ENCODE measurements at places on chromosomes 12 and 14.
A peak's percentile ranks its signal among the peaks of the same experiment; 100 is the strongest.

GRCh38 chr12:9648701-9649531 is 20.6 kb upstream of the CLEC2D start:
- DNase-seq, result no peak

- no peak for DNase-seq
These were observed 31.2 kb downstream of the TMEM132C start for GRCh38 chr12:128298091-128298748.

DNA sequence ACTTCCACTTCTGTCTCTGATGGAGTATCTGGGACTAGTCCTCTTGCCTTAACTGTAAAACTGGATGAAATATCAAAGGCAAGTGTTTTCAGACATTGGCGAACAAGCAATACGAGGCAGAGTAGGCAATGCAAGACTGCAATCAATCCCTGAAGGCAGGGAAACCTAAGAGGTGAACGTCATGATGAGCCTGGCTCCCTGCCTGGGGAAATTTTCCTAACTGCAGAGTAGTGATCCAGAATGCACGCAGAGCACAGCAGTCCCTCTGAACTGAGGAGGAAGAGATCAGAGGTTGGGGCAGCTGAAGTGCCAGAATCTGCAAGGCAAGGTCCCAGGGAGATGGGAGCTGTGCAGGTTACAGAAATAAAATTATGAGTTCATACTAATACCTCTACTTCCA is 18.5 kb downstream of the BHLHE41 start:
- no peak for DNase-seq

DNA sequence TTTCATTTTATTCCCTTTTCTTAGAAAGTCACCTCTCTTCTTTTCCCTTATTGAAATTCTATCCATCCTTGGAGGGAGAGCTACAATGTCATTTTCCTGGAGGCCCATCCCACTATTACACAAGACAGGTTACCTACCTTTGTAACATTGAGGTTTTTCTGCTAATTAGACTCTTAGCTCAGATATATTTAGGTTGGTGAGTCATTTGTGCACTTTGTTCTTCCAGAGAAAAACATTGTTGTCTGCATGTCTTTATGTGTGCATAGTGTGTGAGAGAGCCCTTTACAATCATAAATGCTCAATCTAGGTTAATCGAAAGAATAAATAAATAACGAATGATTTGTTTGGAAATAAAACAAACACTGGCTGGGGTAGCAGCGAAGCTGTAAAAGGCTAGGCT is 191.8 kb downstream of the DACT1 start:
- DNase-seq, result no peak

- DNase-seq, result no peak
These were observed 166.8 kb downstream of the DAD1 start for GRCh38 chr14:22422238-22422637.

DNA sequence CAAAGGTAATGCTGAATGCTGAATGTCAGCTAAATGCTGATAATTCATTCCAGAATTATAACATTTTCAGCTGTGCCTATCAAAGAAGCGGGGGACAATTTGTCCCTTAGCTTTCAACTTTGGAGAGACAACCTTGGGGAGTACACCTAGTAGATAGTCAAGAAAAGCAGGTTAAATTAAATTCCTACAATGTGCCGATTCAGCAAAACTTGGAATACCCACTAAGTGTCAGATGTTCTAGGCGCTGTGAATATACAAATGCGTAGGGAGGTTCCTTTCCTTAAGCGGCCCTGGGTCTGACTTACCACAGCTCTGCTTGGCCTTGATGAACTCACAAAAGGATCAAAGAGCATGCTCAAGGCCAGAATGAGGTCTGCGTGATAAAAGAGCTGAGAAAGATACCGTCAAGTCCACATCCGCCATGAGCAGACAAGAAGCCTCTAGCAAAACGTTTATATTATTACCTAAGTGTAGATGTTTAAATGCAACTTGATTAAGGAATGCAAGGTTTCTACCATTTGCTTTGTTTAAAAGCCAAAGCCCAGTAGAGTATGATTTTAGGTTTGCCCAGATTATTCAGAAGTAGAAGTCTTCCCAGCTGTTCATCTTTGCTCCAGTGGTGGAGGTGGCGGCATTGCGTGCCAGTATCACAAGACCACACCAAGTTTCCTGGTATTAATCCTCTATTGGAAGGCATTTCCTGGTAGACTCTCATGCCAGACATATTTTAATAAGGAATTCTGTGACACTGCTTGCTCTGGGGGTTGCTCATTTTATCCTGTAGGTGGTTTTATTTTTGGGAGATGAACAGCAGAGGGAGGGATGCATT is 368.6 kb downstream of the DPF3 start:
- DNase-seq, result no peak

DNA sequence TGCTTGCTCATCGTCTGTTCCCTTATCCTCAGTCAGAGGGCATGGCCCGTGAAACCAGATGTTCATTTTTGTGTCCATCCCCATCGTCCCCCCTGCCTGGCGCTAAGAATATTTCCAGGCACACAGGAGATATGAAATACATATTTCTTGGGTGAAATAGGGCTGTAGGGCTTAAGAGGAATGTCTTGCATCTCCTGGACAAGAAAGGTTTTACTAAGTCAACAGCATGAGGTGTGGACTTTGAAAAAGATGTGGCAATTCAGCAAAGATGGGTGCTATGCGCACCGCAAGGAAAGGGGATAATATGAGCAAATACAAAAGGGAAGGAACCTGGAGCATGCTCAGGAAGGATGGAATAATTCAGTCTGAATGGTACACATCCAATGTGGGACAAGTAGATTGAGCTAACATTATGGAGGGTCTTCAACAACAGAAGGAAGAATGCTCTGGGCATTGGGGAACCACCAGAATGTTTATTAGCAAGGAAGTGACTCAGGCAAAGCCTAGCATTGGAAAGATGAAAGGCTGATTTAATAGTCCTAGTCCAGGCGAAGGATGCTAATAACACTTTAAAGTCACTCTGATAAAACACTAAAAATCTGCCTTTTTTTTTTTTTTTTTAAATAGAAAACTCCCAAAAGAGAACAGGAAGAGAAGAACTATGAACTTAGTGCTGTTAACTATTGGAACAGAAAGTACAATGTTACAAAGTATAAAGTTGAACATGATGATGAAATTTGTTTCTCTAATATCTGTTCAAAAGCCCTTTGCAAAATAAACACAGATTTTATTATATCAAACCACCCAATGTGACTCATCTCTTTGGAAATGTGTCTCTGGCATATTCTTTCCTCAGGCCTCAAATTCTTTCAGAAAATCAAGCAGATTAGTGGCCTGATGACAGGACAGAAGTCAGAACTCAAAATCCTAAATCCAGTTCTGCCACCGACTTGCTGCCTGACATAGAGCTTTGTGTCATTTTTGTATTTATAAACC is 449.5 kb downstream of the BCAT1 start:
- DNase-seq, result no peak

DNA sequence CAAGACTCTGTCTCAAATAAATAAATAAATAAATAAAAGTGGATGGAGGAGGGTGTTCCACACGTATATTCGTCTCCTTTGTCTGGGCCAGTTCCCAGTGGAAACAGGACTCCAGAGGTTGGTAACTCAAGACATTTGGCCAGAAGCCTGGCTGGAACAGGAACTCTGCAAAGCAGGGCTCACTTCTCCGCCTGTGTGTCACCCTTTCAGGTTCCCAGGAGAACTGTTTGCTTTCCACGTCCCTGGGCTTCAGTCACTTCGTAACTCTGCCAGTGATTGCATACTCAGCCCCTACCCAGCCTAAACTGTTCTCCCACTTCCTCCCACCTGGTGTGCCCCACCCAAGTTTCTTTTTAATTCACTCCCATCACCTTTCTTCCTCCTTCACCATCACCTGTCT is 7.0 kb upstream of the UBE2N start:
- DNase-seq, result no peak

- DNase-seq, result no peak
These were observed 28.5 kb upstream of the GALNT16 start for GRCh38 chr14:69231486-69231885.

DNA sequence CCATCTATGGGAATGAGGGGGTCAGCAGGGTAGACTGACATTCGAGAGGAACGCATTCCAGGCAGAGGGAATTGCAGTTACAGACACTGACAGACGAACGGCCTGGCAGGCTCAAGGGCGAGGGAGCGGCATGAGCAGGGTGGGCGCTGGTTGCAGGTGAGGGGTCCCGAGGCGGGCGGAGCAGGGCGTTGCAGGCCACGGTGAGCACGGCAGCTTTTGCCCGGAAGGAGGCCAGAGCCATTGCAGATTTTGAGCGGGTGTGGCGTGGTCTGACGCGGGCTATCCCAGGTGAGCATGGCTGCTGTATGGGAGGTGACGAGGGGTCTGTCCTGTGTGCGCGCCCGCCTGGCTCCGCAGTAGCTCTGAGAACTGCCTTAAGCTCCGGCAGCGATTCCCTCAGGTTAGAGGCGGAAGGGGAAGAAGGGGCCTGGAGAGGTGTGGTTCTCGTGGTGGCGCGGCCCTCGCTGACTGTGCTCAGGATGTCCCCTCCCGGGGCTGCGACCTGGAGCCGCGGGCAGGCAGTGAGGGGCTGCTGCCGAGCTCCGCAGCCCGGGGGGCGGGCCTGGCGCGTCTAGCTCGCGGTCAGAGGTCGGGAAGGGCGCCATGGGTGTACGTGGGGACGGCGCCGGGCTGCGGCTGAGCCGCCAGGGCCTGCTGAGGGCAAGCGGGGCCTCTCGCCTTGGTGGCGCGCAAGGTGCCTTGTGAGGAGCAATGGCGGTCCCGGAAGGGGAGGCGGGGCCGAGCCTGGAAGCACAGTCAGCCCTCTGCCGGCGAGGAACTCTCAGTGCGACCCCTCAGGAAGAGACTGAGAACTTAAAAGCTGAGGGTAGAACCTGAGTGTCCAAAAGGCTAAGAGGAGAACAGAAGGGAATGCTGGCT is 177.1 kb downstream of the CACNA1C start:
- DNase-seq, result no peak

DNA sequence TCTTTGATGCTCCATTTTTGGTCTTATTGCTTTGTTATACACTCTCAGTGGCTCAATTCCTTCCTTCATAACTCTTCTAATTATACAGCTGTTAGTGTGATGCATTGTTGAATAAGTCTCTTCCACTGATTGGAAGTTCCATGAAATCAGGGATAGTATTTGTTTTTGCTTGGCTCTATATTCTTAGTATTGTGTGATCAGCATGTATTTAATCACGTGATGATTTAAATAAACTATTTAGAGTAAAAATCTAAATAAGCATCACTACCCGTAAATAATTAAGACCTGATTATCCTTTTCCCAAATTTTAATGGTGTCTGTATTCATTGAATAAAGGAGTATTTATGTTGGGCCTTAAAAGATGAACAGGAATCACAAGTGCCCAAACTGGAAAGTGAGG is 355.7 kb downstream of the NPAS3 start:
- no peak for DNase-seq

DNA sequence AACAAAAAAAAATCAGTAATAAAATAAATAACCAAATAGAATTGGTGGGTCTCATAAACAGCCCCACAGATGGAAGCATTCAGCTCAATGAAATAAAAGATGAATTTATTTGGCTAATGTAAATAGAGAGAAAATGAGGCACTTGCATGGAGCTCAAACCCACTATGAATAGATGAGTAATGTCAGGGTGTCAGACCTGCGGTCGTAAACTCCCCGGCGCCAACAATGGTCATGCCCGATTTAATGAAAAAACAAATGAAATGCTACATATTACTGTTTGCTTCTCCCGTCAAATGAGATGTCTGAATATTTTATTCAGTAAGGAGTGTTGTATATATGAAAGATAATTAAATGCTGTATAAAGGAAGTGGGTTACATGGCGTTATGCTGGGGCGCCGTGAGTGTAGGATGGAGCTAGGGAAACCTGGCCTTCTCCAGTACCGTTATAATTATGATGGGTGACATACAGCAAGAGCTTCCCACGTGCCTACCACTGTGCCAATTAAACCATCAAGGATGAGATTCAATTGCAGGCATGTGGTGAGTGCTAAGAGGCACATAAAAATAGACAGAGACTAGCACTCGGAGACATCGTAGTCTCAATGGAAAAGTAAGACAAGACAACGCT is 648.1 kb downstream of the BCL11B start:
- no peak for DNase-seq

- DNase-seq, result no peak
These were observed 122.5 kb downstream of the KTN1 start for GRCh38 chr14:55702511-55702910.

DNA sequence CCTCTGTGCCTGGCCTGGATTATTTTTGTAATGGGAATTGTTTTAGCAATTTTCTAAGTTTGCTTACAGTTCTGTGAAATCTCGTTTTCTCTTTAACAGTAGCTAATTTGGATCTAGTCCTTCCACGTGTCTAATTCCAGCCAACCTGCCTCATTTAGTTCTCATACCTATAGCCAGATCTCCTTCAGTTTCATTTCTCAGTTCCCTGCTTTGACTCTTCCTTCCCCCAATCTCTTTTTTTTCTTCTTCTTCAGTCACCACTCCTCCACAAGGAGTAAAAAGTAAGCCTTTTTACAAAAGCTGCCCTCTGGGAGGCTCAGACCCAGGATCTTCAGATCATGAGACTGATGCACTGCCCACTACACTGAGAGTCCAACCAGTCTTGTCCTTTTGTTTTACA is 1.4 kb downstream of the THTPA start:
- no peak for DNase-seq

- DNase-seq, result peak; percentile 66
These were observed at the start of gene TMEM117 for GRCh38 chr12:43835656-43836474. Gene TMEM117, plus strand, starts transcription at chr12:43836081.

- DNase-seq, result no peak
These were observed 115.4 kb downstream of the ESRRB start for GRCh38 chr14:76491172-76491930.

DNA sequence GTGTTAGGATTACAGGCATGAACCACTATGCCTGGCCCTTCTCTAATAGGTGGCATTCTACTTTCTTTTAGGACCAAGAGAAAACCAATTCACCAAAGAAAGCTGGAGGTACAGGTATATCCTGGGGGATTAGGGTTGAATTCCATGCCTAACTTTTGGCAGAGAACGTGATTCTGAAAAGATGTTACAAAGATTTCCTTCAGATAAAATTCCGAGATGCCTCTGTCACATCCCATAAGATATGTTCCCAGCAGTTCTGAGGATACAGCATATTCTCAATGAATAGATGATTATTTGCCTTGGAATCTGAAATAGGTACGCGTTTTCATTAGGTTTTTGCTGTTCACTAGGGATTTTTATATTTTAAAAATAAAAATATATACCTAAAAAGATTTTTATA is 111.9 kb upstream of the KRAS start:
- DNase-seq, result no peak

- no peak for DNase-seq
These were observed 52.5 kb upstream of the PLEKHG7 start for GRCh38 chr12:92650228-92650822.

Measured in CD4-positive, alpha-beta memory T cell (primary cell).